ENCODE measurements at places on chromosomes 2 and 18.

DNA sequence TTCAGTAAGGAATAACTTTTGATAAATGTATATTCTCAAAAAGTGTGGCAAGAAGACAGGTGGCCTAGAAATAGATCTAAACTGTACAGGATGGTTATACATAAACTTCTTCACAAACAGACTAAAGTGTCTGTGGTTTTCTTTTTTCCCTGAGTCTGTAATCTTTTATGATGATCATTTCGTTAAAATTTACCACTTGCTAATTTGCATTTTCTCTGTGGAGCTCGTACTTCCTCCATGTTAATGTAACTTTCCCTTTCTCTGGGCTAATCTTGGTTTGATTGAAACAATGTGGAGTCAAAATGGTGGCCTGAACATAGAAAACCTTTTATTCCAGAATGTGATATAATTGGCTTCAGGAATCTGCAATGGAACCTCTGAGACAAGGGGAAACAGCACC is 166.2 kb downstream of the FTCDNL1 start:
- DNase-seq: no peak

DNA sequence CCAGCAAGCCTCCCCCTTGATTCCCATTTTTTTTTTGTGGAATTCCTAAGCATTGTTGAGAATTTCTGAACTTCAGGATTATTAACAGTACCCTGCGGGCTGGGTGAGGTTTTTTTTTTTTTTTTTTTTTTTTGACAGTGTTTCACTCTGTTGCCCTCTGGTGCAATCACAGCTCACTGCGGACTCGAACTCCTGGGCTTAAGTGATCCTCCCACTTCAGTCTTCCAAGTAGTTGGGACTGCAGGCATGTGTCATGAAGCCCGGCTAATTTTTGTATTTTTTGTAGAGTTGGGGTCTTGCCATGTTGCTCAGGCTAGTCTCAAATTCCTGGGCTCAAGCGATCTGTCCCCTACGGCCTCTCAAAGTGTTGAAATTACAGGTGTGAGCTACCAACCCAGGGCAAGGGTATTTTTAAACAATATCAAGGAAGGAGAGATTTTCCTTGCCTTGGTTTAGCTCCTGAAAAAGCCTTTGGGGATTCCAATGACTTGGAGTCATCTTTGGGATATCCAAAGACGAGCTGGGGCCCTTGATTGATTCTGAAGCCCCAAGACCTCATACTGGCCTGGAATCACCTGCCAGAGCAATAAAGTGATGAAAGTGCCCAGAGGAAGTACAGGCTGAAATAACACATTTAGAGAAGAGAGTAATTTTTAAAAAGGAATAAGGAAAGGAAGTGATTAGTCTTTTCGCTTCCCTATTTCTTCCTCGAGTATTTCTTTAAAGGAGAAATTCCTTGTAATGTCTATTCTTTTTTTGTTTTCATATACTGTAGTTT is 240.2 kb downstream of the TGIF1 start:
- no peak for DNase-seq

GRCh38 chr2:185475914-185476313 is 262.7 kb upstream of the FSIP2 start:
- DNase-seq: no peak

DNA sequence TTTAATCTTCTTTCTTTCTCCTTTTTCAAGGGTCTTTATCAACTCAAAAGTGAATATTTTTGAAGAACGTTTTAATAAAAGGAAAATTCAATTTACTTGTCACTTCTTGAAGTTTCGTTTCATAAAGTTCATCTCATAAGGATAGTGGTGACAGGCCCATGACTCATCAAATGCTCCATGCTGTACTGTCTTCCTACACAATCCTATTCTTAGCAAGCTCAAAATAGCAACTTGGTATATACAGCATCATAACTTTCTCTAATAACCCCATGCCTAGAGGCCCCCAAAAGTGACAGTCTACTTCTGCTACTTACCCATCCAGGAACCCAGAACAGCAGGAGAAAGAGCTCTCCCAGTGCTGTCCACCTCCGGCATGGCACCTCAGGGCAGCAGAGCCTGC is 7.7 kb downstream of the FBXO15 start:
- no peak for DNase-seq

GRCh38 chr2:2872309-2872617 is 505.4 kb downstream of the EIPR1 start:
- no peak for DNase-seq

GRCh38 chr2:20590704-20591515 is 60.0 kb downstream of the HS1BP3 start:
- DNase-seq: peak; percentile 59

DNA sequence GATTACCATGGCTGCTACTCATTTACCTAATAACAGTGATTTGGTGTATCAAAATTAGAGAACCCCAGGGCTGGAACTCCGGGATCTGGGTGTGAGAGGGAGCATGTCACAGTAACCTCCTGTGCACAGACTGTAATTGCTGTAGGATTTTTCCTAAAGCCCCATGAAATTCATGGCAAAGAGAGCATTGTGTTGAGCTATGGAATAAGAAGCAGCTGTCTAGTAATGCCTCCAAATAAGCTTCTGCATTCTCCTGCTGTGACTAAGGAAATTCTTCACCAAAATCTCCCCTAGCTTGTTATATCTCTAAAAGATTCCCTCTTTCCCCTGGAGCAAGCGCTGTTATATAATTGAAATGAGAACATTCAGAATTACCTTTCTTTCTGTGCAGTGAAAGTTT is 158.1 kb upstream of the SPATS2L start:
- no peak for DNase-seq

DNA sequence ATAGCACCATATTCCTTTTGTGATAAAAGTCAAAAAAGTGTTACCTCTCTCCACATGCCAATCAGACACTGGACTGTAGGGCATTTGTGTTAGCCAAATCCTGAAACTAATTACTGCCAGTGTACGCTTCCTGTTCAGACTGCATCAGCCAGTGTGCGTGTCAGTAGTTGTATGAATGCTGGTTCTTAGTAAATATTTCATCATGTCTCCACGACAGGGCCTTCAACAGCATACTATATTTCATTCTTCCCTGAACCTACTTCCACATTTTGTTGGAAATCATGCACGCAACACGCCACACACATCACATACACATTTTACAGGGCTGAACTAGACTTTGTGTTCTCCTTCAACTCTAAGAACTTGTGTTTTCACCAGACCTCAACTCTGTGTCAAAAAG is 77.5 kb downstream of the EPB41L3 start:
- no peak for DNase-seq

DNA sequence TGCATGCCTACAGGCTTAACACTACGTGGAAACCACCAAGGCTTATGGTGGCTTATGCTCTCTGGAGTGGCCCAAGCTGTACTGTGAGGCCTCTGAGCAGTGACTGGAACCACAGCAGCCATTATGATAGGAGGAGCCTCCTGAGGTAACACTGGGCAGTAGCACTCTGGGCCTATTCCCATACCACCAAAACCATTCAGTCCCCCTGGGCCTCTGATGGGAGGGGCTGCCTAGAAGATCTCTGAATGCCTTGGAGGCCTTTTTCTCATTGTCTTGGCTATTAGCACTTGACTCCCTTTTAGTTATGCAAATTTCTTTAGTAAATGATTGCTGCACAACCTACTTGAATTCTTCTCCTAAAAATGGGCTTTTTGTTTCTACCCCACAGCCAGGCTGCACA is 985.0 kb downstream of the DPP10 start:
- DNase-seq: no peak

DNA sequence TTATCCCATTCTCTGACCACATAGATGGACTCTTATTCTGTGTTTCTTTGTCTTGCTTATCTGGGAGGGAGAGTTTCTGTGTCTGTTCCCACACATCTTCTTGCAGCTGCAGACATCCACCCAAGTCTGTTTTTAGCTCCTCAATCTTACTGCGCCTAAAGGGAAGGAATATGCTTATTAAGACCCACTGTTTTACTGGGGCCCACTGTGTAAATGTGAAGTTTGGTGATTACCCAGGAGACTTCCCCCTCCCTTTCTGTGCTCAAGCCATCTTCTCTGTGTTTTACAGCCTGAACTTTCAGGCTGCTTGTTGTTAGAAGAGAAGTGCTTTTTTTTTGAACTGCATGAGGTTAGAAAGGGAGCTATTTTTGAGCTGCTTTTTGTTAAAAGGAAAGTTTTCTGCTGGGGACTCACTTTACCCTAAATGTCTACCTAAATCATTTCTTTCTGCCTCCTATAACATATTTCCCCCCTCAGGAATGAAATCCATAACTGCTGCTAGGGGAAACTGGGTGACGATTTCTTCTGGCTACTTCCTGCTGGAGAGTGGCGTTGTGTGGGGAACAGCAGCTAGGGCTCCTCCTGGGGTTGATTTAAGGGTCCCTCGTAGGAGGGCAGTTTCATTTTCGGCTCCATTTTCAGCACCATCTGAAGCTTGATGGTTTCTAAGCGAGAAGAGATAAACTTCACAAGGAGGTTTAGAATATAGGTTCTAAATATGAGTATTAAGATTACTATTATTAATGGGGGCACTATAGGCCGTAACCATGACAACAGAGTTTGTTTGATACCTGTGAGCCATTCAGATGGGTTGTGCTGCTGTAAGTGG is 39.5 kb upstream of the GMCL1 start:
- DNase-seq: peak; percentile 50

- peak; percentile 29 for DNase-seq
These were observed 19.2 kb upstream of the IL36G start for GRCh38 chr2:112958428-112959108.

DNA sequence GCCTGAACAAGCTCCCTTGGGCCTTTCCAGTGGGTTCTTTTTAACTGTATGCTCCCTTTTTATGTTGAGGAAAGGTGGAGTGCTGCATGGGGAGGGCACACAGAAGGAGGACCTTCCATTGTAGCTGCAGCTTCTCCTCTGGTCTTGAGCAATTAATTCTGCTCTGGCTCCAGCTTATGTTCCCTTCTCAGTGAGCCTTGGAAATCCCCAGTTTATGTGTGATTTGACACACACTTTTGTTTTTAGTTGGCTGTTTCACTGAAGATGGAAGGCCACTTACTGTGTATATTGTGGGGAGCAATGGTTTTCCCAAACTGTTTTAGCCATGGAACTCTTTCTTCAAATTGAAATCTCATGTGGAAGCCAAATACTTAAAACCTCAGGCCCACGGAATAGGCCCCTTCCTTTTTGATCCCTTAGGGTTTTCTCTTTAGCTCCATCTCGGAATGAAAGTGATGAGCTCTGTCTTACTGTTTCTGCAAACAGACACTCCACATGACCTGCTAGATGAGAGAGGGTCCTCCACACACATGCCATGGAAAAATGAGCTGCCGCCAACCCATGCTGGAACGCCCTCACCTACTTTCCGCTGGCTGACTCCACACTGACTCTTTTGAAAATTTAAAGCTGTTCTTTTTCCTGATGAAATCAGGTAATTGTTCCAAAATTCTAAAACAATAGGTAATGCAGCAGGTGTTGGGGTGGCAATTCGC is 280.9 kb upstream of the SIX2 start:
- peak; percentile 50 for DNase-seq

DNA sequence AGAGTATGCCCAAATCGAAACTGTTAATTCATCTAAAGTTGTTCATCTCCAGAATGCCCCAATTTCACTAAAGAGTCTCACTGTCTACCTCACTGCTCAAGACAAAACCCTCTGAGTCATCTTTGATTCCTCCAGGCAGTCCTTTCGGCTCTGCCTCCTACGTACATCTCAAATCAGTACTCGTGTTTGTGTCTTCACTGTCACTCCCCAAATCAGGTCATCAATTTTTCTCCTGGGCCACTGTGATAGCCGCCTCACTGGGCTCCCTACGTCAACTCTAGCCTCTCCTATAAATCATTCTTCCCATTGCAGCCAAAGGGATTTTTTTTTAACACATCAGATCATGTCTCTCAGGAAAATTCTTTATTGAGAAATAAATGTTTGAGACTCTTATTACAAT is 42.1 kb upstream of the TTC39C start:
- no peak for DNase-seq

DNA sequence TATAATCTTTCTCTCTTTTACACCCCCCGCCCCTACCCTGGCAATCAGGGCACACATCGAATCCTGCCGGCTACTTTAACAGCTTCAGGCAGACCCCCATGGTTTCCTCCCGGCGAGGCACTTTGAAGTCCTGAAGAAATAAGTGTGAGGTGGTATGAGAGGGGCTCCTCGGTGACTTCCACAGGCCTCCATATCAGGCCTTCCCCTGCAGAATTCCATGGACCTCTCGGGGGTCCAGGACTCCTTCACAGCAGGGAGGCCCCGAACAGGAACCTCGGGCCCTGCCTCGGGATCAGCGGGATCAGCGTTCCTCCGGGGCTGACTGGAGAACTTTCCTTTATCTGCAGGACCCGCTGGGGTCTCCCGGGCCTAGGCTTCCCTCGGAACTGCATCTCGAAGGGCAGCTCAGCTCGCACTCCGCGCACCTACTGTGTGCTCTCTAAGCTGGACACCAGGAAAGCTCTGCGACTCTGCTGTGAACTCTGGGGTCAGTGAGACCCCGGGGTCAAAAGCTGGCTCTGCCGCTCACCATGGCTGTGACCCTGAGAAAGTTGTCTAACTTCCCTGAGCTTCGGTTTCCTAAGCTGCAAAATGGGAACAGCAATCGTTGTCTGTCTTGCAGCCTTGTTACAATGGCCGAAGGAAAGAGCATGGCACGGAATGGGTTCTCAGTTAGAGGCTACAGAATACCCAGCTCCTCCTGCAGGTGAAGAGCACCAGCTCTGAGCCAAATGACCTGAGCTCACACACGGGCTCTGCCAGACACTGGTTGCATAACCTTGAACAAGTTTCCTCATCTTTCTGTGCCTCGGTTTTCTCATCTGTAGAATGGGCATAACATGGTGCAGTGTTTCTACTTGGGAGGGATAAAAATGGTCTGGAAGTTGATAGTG is 97.4 kb upstream of the ID2 start:
- DNase-seq: no peak

DNA sequence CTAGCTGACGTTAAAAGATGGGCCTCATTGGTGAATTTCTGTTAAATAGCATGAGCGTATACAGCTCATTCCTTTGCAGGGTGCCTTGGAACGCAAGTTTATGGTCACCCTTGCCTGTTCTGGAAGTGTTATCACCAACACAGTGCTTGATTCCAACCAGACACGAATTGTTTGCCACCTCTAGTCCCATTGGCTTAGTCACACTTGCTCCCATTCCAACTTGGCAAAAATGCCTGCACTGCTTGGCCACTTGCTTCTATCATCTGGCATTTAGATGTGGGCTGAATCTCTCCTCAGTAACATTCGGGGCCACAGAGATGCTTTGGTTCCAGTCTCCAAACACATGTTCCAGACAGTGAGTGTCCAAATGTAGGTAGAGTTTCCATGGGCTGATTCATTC is 27.5 kb upstream of the ACVR1 start:
- DNase-seq: no peak

All from femur (tissue), 1 donor.